ENCODE measurements at places on chromosomes 5 and 9. TPM values are rescaled to one million over a fixed set of nuclear protein-coding genes. Genes with fewer than 3 reads are reported as not detected.
A peak's percentile ranks its signal among the peaks of the same experiment; 100 is the strongest.

Gene CCIN
- total RNA-seq, result not detected

GRCh38 chr5:169893571-169893970 is 86.7 kb downstream of the INSYN2B start:
- H3K4me3 ChIP-seq, result no peak overlapping the region
- H3K36me3 ChIP-seq, result peaks cover 53% of the 10 kb centered on the region
- H3K4me1 ChIP-seq, result peaks cover 18% of the 10 kb centered on the region
- H3K27ac ChIP-seq, result no peak overlapping the region
- no peaks in the 10 kb centered on the region for H3K27me3 ChIP-seq

DNA sequence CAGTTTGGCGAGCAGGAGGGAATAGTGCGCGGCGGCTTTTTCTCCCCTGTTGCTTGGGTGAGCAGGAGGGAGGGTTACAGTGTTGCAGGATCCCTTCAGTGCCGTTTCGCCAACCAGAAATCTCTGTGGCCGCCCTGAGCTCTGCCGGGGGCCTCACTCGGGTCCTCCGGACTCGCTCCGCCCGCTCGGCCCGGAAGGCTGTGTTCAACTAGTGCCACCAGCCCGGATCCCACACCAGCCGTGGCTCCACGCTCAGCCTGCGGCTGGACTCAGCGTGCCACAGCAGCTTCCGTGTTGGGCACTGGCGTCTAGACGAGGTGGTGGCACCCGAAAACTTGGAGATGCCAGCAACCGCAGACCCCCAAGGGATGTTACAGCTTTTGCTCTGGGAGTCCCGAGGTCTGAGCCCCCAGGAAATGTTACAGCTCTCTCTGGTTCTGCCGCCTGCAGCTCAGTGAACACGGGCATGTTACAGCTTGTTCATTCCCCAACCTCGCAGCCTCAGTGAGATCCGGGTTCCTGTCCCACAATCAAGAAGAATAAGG is 16.0 kb upstream of the OR13C9 start:
- no peak overlapping the region for H3K27ac ChIP-seq
- H3K36me3 ChIP-seq, result no peaks in the 10 kb centered on the region
- no peak for ATAC-seq
- no peaks in the 10 kb centered on the region for H3K4me1 ChIP-seq
- peaks cover 6% of the 10 kb centered on the region for H3K27me3 ChIP-seq
- no peak overlapping the region for H3K4me3 ChIP-seq

DNA sequence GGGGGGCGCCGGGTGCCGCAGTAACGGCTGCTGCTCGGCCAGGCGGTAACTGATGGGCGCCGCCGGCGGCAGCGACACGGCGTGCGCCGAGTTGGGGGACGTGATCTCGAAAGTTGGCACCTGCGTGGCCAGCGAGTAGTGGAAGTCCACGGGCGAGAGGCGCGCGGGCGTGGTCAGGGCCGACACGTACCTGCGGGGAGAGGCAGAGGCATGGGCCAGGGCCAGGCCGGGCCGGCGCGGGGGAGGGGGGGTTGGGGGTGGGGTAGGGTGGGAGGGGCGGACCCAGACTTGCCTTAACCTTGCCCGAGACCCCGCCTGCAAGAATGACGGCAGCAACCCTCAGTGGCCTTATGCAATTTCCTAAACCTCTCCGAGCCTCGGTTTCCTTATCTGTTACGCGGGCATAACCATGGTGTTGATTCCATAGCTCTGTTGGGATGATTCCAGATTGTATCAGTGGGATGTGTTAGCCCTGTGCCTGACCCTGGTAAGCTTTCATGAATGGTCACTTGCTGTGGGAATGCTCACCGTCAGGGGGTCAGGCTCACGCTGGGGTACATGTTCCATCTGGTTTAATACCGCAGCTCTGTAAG is 53.0 kb downstream of the PSD2 start:
- H3K36me3 ChIP-seq, result no peaks in the 10 kb centered on the region
- peaks cover 4% of the 10 kb centered on the region for H3K4me1 ChIP-seq
- H3K4me3 ChIP-seq, result peak overlapping the region; percentile 43
- no peak overlapping the region for H3K27ac ChIP-seq

- no peaks in the 10 kb centered on the region for H3K36me3 ChIP-seq
- no peak for ATAC-seq
- H3K4me1 ChIP-seq, result no peaks in the 10 kb centered on the region
- H3K4me3 ChIP-seq, result no peak overlapping the region
- H3K27ac ChIP-seq, result no peak overlapping the region
Measured at GRCh38 chr5:32042551-32042961, 131.6 kb downstream of the GOLPH3 start.

- no peak overlapping the region for H3K27ac ChIP-seq
- no peaks in the 10 kb centered on the region for H3K36me3 ChIP-seq
- ATAC-seq, result no peak
- no peak overlapping the region for H3K4me3 ChIP-seq
- peaks cover 24% of the 10 kb centered on the region for H3K27me3 ChIP-seq
Measured at GRCh38 chr5:100520348-100520747, 14.8 kb upstream of the FAM174A start.

GRCh38 chr5:156824800-156825199 is 25.3 kb upstream of the PPP1R2B start:
- no peak overlapping the region for H3K27ac ChIP-seq
- no peaks in the 10 kb centered on the region for H3K36me3 ChIP-seq
- H3K27me3 ChIP-seq, result peaks cover 16% of the 10 kb centered on the region
- H3K4me3 ChIP-seq, result no peak overlapping the region

GRCh38 chr5:112923148-112923917 is 1.3 kb upstream of the REEP5 start:
- peaks cover 27% of the 10 kb centered on the region for H3K36me3 ChIP-seq
- H3K4me3 ChIP-seq, result peak overlapping the region; percentile 76
- peaks cover 33% of the 10 kb centered on the region for H3K4me1 ChIP-seq
- ATAC-seq, result no peak
- H3K27ac ChIP-seq, result peak overlapping the region; percentile 60

DNA sequence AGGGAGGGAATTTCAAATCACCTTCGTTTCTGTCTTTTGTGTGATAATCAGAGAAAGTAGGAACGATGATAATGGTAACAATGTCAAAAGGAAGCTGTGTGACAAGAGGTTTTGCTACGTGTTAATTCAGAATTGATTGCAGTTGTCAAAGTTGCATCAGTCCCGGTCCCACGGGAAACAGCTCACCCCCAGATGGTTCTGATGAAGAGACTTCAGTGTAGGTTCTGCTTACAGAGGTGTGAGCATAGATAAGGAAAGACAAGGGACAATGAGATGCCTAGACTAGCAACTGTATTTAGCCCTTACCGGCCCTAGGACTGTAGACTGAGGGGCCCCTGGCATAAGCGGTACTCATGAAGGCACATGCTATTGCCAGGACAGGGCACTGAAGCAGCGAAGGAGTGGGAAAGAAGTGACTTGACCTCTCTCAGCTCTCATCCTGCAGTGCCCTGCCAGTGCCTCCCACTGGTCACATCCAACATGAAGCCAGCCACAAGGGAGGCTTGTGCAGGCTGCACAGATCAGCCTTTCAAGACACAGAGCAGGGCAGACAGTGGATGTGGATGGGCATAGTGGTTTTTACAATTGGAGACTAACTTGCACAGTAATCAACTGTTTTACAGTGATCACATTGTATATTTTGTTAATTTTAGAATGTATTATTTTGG is 21.1 kb downstream of the PDE8B start:
- H3K27me3 ChIP-seq, result peaks cover 23% of the 10 kb centered on the region
- H3K36me3 ChIP-seq, result no peaks in the 10 kb centered on the region

DNA sequence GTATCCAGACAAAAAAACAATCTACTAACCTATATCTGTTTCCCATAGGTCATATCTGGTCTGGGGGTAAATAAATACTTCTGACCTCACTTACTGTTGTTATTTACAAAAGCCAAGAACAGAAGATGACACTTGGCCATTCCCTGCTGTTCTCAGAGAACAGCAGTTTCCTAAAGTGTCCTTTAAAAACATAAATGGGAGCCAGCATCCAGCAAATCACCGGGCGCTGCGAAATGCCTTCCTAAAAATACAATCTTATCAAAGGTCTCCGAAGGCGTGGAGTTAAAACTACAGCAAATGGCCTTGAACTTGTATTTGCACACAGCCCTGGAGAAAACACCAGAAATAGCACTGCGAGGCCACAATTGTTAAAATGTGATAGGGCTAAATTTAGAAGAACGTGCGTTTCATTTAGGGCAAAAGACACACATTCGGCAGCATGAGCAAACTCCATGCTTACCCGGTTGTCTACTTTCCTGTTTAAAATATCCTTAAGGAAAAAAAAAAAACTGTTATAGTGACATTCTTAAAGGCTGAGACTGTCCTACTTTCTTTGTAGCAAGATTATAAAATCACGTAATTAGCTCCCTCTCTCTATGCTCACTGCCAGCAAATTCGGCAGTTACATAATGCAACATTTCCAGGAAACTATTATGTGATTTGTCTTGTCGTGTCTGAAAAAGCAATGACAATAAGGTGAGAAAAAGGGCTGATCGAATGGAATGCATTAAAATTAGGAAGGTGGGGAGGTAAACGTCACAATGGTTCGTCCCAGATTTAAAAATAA is 1.5 kb downstream of the NFIL3 start:
- H3K27ac ChIP-seq, result peak overlapping the region; percentile 99
- H3K4me1 ChIP-seq, result peaks cover 42% of the 10 kb centered on the region
- H3K4me3 ChIP-seq, result peak overlapping the region; percentile 100
- H3K36me3 ChIP-seq, result peaks cover 63% of the 10 kb centered on the region

DNA sequence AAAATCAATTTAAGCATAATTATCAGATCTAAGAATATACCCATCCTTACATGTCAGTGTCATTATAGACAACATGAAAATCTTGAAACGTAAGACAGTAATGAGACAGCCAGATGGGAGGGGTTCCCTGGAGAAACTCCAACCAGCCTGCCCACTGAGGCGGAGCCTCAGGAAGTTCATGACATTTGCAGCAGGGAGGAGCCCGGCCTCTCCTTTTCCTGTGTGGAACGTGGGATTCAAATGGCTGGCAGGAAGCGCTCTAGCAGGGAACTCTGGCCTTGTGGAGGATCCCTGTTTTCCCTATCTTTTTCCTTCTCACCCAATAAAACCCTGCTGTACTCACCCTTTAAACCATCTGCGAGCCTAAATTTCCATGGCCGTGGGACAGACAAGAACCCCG is 176.6 kb upstream of the KCNN2 start:
- no peak overlapping the region for H3K4me3 ChIP-seq
- no peak overlapping the region for H3K27ac ChIP-seq
- no peaks in the 10 kb centered on the region for H3K4me1 ChIP-seq

DNA sequence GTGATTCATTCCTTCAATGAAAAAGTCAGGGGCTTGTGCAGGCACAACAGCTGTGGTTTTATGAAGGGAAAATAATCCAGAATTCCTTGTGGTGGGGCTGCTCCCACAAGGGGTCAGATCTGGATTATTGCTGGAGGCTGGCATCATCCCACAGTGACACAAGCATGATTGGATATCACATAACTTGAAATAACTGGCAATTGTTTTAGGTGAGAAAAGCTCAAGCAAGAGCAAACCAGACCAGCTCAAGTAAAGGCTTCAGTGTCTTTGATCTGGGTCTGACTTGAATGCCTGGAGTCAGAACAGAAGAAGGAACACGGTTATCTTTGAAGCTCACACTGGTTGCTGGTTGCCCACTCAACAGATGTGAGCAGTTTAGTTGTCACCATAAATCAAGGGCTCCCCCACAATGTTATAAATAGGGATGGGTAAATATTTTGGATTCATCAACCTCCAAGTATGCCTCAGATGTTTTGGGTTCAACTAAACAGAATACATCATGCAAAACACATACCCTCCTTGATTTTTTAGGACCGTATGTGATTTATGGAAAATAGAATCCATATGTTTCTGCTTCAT is 3.1 kb upstream of the ZNF474 start:
- no peaks in the 10 kb centered on the region for H3K36me3 ChIP-seq
- no peaks in the 10 kb centered on the region for H3K27me3 ChIP-seq
- H3K4me3 ChIP-seq, result no peak overlapping the region
- no peak overlapping the region for H3K27ac ChIP-seq
- no peak for ATAC-seq
- H3K4me1 ChIP-seq, result no peaks in the 10 kb centered on the region

DNA sequence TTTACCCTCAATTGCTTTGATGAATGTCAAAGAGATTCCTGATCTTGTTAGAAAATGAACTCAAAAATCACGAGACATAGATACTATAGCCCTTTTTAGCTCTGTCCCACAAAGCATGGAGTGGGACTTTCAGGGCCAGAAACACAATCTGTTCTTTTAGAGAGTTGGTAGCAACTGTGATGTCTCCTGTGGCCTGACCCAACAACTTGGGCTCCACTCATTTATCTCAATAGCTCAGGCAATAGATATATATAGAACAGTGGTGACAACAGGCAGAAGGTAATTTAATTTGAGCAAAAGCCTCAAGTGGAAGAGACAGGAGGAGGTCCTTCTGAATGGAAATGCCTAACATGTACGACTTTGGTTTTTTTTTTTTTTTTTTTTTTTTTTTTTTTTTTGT is 25.2 kb downstream of the TLR4 start:
- H3K4me3 ChIP-seq, result no peak overlapping the region
- H3K36me3 ChIP-seq, result no peaks in the 10 kb centered on the region
- no peak for ATAC-seq
- H3K27me3 ChIP-seq, result peaks cover 16% of the 10 kb centered on the region
- H3K27ac ChIP-seq, result no peak overlapping the region
- H3K4me1 ChIP-seq, result no peaks in the 10 kb centered on the region

DNA sequence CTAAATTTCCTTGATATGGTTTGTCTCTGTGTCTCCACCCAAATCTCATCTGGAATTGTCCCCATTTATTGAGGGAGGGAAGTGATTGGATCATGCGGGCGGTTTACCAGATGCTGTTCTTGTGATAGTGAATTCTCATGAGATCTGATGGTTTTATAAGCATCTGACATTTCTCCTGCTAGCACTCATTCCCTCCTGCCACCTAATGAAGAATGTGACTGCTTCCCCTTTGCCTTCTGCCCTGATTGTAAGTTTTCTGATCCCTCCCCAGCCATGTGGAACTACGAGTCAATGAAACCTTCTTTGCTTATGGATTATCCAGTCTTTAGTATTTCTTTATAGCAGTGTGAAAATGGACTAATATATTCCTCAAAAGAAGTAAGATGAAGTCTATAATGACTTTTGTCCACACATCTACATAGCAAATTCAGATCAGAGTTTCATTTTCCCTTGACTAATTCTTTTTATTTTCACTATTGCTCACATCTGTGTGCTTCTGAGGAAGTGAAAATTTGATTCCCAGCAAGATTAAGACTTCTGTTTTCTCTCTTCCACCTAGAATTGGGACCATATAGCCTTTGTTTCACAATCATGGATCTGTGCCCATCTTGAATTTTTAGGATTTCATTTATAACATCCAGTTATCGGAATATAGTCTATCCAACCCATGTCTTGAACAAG is 393.5 kb downstream of the DMAC1 start:
- no peak overlapping the region for H3K4me3 ChIP-seq
- peak; percentile 63 for ATAC-seq
- H3K4me1 ChIP-seq, result no peaks in the 10 kb centered on the region
- H3K27me3 ChIP-seq, result peaks cover 12% of the 10 kb centered on the region
- H3K27ac ChIP-seq, result no peak overlapping the region
- H3K36me3 ChIP-seq, result no peaks in the 10 kb centered on the region

- H3K4me1 ChIP-seq, result no peaks in the 10 kb centered on the region
- ATAC-seq, result no peak
- H3K4me3 ChIP-seq, result no peak overlapping the region
- H3K27ac ChIP-seq, result no peak overlapping the region
- H3K27me3 ChIP-seq, result peaks cover 28% of the 10 kb centered on the region
- H3K36me3 ChIP-seq, result no peaks in the 10 kb centered on the region
Measured at GRCh38 chr5:159899067-159900049, 16.9 kb upstream of the ADRA1B start.

Data from activated T-helper 17 cell treated with anti-CD3 and anti-CD28 coated beads, Interleukin-2, amount 50 U/mL, for 72 hours (primary cell).